NCI-H2107 (cell line): ENCODE measurements at places on chromosomes 1 and 21.

GRCh38 chr1:3903141-3904005 is 3.3 kb upstream of the C1orf174 start:
- no peak for DNase-seq

DNA sequence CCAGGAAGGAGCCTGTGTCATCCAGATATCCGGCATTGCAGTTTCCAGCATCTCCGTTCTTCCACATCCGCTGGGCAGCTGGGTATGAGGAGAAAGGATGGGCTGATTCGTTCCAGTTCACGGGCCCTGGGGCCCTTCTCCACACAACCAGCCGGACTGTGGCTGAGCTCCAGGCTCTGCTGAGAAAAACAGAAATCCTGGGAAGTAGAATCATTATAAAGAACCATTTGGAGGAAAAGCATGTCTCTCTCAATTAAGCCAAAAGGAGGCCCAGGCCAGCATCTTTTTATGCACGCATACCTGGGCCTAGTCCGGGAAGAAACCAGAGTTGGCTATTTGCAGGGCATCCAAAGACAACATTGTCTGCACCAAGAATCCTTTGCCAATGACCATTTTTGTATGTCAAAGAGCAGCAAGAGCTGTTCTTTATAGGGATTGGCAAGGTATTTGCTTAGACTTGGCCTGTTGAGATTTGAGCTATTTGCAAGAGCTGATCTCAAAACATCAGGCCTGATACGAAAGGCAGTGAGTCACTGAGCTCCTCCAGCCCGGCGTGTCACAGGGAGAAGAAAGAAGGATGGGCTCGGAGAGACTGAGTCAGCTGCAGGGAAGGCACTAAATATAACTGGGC is 84.9 kb upstream of the ARHGEF16 start:
- no peak for DNase-seq

GRCh38 chr1:150552128-150552910 is 3.1 kb downstream of the ADAMTSL4 start:
- DNase-seq: no peak

DNA sequence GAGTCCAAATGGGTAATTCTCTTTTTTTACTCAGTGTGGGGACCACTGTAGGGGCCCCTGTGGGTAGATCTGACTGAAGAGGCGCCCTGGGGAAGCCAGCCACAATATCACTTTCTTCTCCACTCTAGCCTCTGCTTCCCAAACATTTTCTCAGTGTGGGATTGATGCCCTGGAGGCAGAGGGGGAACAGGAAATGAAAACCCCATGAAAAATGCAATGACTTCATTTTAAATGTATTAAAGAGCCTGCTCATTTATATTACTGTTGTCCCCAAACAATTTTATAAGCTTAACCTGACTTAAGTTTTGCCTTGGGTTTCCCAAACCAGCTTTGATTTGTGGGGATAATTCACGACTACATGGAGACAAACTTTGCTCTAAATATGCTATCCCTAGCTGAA is 181.9 kb downstream of the C1orf94 start:
- no peak for DNase-seq
